ENCODE measurements at places on chromosomes 4 and X. TPM values are rescaled to one million over a fixed set of nuclear protein-coding genes. Genes with fewer than 3 reads are reported as not detected.

NMU gene
- not detected for total RNA-seq

SH2D1A gene
- total RNA-seq, result not detected

GLRB gene
- total RNA-seq, result 16.7 TPM

WNK3 gene
- 0.86 TPM for total RNA-seq

TMPRSS11B gene
- total RNA-seq, result not detected
